ENCODE measurements at places on chromosomes 4 and X.

DNA sequence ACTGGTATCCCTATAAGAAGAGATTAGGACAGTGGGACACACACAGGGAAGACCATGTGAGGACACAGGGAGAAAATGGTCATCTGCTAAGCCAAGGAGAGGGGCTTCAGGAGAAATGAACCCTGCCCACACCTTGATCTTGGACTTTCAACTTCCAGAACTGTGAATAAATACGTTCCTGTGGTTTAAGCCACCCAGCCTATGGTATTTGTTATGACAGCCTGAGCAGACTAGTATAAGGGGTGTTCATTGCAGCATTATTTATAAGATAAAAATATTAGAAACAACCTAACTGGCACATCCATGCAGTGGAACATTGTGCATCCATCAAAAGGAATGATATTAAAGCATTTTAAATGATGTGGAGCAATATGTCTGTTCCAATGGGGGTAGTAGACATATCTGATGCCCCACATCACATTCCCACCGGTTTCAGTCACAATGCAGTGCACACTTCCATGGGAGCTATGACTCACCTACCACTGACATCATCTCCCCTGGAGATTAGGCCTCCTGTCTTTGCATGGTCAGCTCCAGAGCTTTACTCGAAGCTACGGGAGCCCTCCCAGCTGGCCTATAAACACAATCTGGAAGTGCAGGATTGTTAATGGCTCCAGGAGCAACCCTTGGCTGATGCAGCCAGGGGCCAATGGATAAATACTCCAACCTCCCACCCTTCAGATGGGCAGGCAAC lies 38.9 kb upstream of the MAMLD1 start:
- DNase-seq, result no peak

- no peak for DNase-seq
Measured at GRCh38 chr4:23305026-23305425, 584.8 kb downstream of the PPARGC1A start.

GRCh38 chr4:114310296-114310925 lies 288.2 kb upstream of the UGT8 start:
- no peak for DNase-seq

GRCh38 chr4:94068753-94069719 lies 138.6 kb upstream of the SMARCAD1 start:
- DNase-seq, result no peak

- no peak for DNase-seq
Measured at GRCh38 chr4:108651014-108651791, 804 bp downstream of the OSTC start.

- no peak for DNase-seq
Measured at GRCh38 chr4:119246177-119246733, 33.7 kb downstream of the USP53 start.

- DNase-seq, result no peak
Measured at GRCh38 chr4:107006218-107006617, 29.9 kb downstream of the DKK2 start.

- DNase-seq, result no peak
Measured at GRCh38 chrX:101071582-101071981, 7.1 kb upstream of the TMEM35A start.

GRCh38 chr4:4480685-4481398 lies 61.0 kb downstream of the STX18 start:
- DNase-seq, result no peak

- DNase-seq, result no peak
Measured at GRCh38 chr4:79831119-79831528, 241.9 kb downstream of the ANTXR2 start.

DNA sequence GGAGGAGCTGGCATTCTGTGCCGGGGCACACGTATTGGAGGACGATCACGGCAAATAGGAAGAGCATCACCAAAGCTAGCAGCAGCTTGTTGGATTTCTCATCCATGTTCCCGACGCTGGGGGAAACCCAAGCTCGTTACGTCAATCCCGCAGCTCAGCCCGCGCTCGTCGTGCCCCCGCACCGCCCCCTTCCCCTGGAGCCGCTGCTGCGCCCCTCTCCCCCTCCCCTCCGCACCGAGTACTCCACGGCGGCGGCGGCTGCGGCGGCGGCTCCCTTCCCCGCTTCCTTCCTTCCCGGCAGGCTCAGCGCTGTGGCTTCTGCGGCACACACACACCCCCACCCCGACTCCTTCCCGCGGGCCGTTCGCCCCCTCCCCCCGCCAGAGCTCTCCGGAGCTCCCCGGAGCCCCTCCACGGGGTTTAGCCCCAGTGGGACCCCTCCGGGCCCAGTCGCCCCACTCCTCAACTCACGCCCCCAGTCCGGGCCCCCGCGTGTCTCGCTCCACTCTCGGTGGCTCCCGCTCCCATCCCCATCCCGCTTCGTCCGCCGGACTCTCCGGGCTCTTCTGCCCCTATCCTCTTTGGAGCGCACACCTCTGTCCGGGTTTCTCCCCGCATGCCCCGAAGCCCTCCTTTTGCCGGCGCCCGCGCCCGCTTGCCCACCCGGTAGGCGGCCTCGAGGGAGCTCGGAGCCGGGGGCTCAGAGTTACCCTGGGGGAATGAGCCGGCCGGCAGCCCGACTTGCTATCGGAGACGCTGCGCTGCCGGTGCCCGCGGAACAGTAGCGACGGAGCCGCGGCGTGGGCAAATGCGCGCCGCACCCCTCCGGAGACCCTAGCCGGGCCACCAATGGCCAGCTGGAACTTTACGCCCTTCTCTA lies 978 bp downstream of the HS6ST2 start:
- DNase-seq, result peak; percentile 8

- DNase-seq, result peak; percentile 55
Measured at GRCh38 chr4:176451443-176451842, 131.7 kb downstream of the SPCS3 start.

- DNase-seq, result no peak
Measured at GRCh38 chr4:36841583-36842326, 402.8 kb upstream of the NWD2 start.

DNA sequence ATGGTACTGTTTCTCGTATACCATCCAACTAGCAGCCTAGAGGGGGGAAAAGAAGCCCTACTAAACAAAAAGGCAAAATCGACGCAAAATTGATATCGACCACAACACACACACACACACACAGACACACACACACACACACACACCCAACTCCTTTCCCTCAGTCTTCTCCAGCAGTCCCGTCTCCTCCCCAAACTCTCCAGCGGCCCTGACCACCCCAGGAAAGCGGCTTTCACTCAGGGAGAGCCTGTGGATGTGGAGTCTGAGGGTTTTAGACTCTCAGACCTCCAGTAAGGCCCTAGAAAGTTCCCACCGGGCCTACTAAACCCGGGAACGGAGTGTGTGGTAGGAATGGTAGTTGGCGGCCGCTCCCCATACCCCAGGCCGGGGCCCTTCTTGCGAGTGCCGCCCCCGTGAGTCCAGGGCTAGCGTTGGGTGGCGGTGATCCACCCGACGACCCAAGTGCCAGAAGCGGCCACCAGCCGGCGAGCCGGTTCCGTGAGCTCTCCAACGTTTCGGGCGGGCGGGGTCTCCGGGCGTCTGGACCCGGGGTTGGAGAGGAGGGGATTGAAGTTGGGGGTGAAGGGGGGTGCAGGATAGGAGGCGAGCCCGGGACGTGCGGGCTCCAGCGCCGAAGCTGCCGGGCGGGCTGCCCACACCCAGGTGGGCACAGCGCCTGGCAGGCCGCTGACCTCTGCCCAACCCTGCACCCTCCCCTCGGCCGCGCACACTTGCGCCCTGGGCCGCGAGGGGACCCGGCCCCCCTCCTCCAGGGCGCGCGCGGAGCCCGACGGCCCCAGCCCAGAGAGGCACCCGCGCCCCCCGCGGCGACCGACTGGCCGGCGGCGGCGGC lies 13.7 kb downstream of the ARX start:
- no peak for DNase-seq

DNA sequence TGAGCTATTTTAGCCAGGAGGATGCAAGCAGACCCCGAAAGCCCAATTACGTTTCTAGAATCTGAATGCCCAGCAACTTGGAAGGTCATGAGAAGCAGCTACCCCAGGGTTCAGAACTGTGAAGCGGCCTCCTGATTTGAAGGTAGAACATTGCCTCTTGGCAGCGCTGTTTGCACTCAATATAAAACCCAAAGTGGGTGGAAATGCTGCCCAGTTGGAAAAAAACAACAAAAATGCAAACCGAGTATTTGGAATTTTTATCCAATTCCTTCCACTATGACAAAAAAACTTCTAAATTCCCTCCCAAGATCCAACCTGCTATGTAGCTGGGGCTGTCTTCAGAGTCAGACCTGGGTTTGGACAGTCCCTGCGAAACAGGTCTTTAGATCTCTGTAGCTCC lies 103.3 kb upstream of the RBPJ start:
- DNase-seq, result no peak

DNA sequence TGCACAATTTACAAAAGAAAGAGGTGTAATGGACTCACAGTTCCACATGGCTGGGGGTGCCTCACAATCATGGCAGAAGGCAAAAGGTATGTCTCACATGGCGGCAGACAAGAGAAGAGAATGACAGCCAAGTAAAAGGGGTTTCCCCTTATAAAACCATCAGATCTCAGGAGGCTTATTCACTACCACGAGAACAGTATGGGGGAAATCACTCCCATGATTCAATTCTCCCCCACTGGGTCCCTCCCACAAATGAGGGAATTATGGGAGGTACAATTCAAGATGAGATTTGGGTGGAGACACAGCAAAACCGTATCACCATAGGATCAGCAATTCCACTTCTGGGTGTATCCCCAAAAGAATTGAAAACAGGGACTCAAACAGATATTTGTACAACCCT lies 97.5 kb upstream of the STX18 start:
- no peak for DNase-seq

DNA sequence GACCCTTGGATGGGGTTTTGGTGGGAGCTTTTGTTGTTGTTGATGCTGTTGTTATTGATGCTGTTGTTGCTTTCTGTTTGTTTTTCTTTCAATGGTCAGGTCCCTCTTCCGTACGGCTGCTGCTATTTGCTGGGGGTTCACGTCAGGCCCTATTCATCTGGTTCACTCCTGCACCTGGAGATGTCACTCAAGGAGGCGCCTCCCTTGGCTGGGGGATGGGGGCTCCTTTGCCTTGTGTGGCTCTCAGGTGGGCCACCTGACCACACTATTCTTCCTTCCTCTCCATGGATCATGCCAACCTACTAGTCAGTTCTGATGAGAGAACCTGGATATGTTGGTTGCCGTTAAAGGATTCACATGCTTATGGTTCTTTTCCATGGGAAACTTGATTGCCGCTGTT lies 39.1 kb upstream of the PRPS1 start:
- no peak for DNase-seq

DNA sequence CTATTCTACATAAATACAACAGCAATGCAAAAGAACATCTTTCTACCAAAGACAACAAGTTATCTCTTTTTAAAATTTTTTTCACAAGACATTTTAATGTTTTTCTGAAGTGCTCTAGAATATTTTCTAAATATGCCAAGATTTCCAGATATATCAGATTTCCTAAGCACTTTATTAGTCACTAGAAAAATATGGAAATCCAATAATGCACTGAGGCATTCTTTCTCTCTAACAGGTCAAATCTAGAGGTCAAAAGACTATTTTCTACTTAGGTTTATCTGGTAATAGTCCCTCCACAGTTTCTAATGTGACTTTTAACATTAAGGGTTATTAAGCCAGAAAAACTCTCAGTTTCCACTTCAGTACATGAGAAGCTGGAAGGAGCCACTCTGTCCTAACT lies 1041.2 kb upstream of the INTU start:
- no peak for DNase-seq

GRCh38 chrX:119640731-119641170 lies 34.5 kb upstream of the NKRF start:
- no peak for DNase-seq

DNA sequence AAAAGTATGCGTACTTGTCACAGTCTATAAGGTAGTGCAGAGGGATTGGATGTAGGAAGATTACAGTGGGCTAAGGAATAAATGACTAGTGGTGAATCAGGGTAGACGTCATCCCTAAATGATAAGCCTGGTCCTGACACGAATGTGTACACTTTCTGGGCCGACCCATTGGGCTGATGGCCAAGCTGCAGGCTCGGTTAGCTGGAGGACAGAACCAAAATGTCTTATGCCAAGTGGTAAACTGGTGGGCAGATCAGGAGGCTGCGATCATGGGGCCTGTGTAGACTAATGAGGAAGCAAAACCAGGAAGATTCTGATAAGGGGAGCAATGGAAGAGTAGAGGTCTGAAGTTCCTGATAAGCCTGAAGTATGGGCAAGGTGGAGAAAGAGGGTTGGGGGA lies 272.8 kb upstream of the GATB start:
- no peak for DNase-seq

GRCh38 chrX:120781403-120781802 lies 94.3 kb downstream of the CT47B1 start:
- DNase-seq, result no peak

- peak; percentile 77 for DNase-seq
Measured at GRCh38 chr4:73450398-73451004, 14.5 kb downstream of the AFP start.

DNA sequence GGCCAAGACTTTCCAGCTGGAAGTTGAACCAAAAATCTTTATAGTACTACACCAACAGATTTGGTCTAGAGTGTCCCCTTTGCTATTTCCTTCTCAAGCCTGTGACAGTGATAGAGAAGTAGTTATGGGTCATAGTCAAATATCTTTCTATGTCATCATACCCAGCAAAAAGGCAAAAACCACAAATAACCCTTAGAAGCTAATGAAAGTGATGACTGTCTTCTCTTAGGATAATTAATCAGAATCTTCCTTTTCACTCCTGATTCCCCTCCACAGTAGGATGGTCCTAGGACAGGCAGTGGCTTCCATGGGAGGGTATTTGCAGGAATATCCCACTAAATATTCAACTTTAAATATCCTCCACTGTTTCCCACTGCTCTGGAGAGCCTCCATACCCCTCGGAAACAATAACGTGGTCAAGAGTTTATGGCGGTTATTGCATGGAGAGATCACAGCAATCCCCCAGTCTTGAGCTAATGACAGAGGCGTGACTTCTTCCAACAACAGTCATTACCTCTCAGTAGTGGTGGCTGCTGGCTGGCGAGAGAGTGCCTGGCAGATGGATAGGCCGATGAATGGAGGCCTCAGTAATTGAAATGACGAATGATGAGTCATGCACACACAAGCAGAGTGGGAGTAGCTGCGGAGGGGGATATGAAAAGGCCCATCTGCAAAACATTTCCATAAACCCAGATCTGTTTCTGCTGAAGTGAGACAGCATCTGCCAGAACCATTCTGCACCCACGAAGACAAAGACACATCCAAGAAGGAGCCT lies 154.9 kb downstream of the STK32B start:
- peak; percentile 69 for DNase-seq

DNA sequence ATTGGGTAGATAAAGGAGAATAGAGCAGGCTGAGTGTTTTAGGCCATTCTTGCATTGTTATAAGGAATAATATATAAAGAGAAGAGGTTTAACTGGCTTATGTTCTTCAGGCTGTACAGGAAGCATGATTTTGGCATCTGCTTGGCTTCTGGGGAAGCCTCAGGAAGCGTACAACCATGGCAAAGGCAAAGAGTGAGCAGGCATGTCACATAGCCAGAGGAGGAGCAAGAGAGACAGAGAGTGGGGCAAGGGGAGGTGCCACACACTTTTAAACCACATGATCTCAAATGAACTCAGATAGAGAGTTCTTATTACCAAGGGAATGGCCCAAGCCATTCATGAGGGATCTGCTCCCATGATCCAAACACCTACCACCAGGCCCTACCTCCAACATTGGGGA lies 4.4 kb upstream of the METTL14 start:
- no peak for DNase-seq

- no peak for DNase-seq
Measured at GRCh38 chrX:110477593-110478228, 119.1 kb downstream of the RTL9 start.
